ENCODE measurements at places on chromosomes 7 and 10. TPM values are rescaled to one million over a fixed set of nuclear protein-coding genes. Genes with fewer than 3 reads are reported as not detected.
A peak's percentile ranks its signal among the peaks of the same experiment; 100 is the strongest.

DNA sequence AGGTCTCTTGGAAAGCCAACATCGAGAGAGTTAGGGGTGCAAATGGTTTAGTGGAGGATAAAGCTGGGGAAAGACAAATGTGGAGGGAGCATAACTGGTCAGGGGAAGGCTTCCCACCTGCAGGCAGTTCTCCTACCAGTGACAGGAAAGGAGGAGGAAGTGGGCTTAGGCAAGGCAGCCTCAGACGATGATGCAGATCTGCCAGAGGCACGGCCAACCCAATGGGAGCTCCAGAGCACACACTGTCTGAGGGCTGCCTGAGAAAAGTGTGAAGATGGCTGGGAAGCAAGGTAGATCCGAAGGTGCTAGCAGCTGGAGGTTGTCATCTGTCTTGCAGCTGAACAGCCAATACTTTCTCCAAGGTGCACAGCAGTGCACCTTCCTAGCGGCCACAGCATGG, 178.8 kb downstream of the C7orf25 start:
- DNase-seq = no peak

- no peak for DNase-seq
Measured at GRCh38 chr10:21260506-21261149, 264.9 kb downstream of the SKIDA1 start.

DNA sequence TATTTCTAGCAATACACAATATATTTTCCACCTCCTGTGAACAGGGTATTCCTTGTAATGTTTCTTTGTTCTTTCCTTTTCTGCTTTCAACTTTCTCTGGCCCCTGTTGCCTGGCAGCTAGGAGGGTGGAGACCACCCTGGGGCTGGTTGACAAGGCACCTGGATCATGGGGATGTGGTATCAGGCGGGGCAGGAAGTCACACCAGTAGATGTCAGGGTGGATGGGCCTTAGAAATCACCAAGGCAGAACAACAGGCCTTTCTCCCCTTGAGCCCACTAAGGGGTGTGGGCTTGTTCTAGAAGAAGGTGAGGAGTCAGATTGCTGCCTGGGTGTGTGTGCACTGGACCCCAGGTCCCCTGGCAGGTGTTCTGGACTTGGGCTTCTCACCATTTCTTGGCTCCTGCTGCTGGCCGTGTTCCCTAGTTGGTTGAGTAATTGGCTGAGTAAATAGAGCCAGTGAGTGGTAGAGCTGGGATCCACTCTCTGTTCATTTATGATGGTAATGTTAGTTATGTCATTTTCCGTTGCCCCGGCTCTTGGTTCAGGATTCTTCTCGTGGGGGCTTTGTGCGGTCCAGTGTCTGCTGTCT, 24.9 kb downstream of the ZNF783 start:
- no peak for DNase-seq

TUBB8 gene
- 0.24 TPM for total RNA-seq

DNA sequence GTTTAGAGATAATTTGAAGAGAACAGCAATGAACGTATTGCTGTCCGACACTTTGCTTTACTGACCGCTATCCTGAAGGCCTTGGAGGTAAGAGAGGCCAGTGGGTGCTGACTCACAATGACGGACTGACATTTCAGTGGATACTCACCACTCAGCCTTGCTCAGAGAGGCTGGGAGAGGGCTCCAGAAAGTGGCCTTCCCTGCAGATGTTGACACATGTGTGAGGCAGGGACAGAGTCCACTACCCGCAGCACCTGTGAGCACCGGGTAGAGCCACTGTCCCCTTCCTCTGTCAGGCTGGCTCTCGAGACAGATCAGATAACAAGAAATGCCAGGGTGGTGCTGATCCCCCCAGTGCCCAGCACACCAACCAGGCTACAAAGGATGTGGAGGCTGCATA, 75.0 kb downstream of the GPR26 start:
- no peak for DNase-seq

CLCN1 gene
- total RNA-seq = not detected

SMIM30 gene
- total RNA-seq = 40.4 TPM

AKR1C2 gene
- total RNA-seq = 1.4 TPM

DNA sequence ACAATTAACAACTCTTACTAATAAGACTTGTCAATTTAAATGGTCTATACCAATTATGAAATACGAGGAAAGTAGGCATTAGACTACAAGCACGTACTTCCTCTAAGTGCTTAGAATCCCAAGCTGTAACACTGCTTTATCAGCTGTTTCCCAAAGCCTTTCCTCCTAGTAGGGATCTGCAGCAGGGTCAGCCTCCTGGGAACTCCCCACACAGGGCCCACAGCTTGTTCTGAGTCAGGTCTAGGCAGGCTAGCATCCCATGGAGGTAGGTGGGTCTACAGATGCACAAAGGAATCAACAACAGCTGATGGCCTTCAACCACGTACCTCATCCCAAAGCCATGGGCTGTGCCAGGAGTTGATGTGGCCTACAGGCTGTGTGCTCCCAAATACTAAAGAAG, 14.7 kb downstream of the MMS19 start:
- peak; percentile 17 for DNase-seq

DNA sequence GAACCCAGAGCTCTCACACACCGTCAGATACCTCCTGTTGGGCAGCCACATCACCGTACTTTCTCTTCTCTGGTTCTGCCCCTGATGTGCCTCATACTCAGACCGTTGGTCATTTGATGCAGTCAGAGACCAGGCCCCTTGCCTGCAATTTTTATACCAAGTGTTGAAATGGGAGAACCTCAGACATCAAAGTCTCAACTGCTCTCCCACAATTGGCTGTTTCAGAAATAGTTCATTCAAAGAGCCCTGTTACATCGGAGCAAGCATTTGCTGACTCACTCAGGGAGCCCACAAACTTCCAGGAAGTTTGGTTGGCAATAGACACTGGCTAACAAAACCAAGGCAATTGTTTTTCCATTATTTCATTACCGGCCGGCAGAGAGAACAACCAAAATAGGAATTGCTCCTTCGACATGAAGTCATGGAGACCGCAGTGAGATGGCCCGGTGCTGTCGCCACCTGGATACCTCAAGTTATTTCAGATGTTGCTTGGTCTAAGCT, 33.5 kb upstream of the ADAM12 start:
- peak; percentile 34 for DNase-seq

DNA sequence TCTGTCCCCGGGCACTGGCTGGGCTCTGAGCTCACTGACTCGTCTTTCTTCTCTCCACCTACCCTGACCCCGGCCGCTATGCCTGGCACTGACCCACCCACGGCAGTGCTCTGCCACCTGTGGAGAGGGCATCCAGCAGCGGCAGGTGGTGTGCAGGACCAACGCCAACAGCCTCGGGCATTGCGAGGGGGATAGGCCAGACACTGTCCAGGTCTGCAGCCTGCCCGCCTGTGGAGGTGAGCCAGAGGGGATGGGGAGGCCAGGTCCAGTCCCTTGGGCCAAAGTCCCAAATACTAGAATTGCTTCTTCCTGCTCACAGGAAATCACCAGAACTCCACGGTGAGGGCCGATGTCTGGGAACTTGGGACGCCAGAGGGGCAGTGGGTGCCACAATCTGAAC, 27.3 kb downstream of the TBATA start:
- DNase-seq = no peak

ZNF365 gene
- total RNA-seq = 6.3 TPM

DNA sequence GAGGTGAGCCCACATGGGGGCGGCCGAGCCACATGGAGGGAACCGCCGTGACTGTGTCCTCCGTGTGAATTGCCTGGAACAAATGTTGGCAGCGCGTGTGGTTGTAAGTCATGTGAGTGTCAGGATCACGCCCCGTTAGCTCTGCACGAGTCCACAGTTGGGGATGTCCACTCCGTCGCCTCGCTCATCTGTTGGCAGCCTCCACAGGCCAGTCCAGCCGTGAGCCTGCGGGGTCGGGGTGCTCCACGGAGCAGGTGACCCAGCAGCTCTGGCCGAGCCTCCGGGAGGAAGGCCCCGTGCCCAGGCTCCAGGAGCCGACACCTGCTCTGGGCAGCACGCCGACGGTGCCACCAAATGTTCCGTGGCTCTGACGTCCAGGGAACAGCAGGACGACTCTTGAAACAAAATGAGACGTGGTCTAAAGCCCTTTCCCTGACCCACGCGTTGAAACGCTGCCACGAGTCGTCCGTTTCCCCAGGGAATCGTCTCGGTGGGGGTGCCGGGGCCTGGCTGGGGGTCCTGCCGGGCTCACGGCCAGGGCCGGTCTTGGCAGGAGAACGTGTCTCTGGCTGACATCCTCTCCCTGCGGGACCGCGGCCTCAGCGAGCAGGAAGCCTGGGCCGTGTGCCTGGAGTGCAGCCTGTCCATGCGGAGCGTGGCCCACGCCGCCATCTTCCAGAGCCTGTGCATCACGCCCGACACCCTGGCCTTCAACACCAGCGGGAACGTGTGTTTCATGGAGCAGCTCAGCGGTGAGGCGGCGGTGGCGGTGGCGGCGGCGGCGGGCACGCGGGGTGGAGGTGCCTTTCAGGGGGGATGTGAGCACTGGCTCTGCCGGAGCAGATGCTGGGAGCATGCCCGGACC, 7.0 kb downstream of the KNDC1 start:
- no peak for DNase-seq

GRCh38 chr10:107717046-107717445, 552.5 kb upstream of the SORCS1 start:
- DNase-seq = no peak

GRCh38 chr7:157900011-157900410, 563.2 kb downstream of the DNAJB6 start:
- DNase-seq = no peak

DNA sequence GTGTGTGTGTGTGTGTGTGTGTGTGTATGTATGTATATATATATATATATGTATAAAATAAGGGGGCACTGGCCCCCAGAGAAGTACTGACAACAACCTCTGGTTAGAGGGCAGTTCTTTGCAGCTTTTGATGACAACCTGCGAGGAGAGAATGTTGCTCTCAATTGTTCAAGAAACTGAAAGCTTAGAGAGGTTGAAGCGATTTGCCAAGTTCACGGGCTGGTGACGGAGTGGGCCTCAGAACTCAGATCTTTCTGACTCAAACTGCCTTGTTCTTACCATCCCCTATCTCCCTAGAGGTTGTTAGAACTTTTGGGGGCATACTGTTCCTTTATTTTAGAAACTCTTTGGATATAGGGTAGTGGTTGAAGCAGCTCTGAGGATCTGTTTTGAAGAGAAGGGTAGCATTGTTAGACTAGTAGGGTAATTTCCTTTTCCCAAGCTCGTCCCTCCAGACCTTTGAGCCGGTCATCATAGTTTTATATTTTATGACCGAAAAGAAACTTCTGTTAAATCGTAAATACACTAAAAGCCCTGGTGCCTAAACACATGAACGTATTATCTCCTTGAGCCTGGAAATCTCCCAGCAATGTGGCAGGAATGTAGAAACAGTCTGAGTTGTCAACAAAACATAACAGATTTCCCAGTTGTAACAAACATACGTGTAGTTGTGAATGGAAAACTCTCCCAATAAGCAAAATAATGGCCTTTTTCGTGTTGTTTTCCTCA, 541.7 kb upstream of the GALNT17 start:
- peak; percentile 54 for DNase-seq

GRCh38 chr7:55144333-55145317, 125.8 kb downstream of the EGFR start:
- DNase-seq = no peak

- DNase-seq = no peak
Measured at GRCh38 chr7:148234715-148235114, 355.9 kb upstream of the C7orf33 start.

DNA sequence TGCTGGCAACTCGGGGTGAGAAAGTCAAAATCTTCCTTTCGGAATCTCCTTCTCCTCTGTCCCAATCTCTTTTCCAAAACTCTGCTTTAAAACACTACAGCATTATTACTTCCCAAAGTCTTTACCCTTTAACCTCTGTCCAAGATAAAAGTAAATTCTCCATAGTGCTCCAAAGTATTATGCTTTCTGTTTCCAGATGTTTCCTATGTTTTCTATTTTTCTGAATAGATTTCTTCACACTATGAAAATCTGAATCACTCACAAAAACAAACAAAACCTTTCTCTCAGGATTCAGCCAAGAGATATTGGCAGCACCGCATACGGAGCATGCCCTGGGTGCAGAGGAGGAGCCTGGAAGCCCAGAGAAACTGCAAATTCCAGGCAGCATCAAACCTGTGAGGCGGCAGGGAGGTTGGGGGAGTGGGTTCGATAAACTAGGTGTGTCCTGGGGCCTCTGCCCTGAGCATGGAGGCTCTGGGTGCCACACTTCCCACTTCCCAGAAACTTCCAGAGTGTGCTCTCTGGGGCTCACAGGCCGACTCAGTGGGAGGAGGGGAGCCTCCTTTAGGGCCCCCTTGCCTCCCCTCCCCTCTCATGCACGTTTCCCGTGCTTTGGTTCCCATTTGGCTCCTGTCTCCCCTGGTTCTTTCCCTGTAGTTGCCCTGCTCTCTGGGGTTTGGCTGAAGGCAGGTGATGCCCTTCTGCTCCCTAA, 35.6 kb downstream of the VIPR2 start:
- no peak for DNase-seq

DNA sequence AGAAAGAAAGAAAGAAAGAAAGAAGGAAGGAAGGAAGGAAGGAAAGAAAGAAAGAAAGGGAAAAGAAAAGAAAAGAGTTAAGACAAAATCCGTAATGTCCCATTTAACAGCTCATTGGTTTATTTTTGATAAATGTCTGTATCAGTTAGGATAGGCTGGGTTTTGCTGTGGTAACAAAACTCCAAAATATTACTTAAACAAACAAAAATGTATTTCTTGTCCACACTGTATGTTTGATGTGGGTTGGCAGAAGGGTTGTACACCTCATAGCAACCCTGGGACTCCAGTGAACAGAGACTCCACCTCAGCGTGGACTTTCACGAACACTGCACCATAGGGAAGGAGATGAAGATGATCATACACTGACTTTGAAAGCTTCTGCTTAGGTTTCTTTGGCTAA, 59.6 kb downstream of the PPP1R3C start:
- DNase-seq = no peak

GRCh38 chr7:140923358-140924006, 1.2 kb downstream of the BRAF start:
- peak; percentile 30 for DNase-seq

DNA sequence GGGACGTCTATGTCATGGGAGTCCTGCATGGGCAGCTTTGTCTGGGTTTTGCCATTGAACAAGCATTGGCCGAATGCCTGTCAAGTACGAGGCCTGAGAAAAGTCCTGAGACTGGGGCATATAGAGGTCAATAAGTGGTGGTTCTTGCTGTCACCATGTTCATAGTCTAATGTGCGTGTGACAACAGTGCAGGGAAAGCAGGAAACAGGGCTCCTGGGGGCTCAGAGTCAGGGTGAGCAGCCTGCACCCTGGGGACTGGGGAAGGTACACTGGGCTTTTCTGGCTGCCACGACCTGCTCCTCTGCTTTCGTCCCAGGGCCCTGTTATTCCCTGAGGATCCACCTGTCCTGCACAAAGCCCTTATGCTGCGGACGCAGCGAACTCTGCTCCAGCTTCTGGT, 21.3 kb downstream of the FAM241B start:
- DNase-seq = no peak

NKX1-2 gene
- not detected for total RNA-seq

- DNase-seq = peak; percentile 41
Measured at GRCh38 chr7:91940171-91940570, 491 bp upstream of the AKAP9 start.

All from umbilical cord (tissue), 2 donors.